ENCODE measurements at places on chromosomes 5 and 9.

- DNase-seq = no peak
Measured at GRCh38 chr5:109905906-109906305, 216.2 kb downstream of the MAN2A1 start.

- DNase-seq = no peak
Measured at GRCh38 chr9:75876999-75877640, 13.4 kb upstream of the PCSK5 start.

GRCh38 chr5:21889581-21889980, 963.6 kb downstream of the CDH12 start:
- no peak for DNase-seq

GRCh38 chr5:523441-524222, 617 bp downstream of the SLC9A3 start:
- no peak for DNase-seq

DNA sequence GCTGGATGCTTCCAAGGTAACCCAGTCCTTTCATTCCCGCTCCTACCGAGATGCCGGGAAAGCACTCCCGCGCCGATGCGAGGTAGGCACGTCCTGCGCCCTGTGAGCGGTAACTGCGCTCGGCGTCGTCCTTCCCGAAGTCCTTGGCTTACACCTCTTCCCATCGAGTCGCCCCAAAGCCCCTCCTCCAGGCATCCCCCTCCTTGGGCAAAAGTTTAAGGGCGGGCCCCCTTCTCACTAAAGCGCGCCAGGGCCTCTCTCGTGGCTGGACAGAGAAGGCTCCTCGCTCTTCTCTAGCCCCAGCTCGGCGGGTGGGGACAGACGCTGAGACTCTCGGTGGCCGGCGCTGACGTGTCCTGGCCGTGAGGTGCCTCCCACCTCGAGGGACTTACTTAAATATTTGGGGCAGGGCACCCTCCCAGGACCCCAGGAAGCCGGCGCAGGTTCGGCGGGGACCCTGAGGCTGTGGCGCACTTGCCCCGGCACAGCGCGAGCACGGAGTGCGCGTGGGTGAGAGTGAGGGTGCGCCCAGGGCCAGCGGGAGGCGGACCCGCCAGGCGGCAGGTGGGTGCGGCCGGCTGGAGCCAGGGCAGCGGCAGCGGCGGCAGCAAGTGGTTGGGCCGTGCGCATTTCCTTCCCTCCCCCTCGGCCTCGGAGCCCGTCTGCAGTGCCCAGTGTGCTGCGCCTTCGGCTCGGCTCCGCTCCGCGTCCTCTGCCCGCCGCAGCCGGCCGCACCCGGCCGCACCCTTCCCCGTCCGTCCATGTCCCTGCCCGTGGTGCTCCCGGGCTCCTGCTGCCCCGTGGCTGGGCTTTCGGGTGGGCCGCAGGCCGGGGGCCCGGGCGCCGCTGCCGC, at the start of gene ENTREP1:
Gene ENTREP1 (plus strand): TSS at position 667 of the 853 bp plus-strand sequence. CDS start 95 bp downstream, at position 762.
- DNase-seq = no peak

GRCh38 chr5:53191548-53192165, 82.1 kb upstream of the MOCS2 start:
- DNase-seq = no peak

- DNase-seq = no peak
Measured at GRCh38 chr5:98940581-98940980, 11.8 kb upstream of the CHD1 start.

- DNase-seq = no peak
Measured at GRCh38 chr5:95779611-95780010, 42.9 kb downstream of the GLRX start.

DNA sequence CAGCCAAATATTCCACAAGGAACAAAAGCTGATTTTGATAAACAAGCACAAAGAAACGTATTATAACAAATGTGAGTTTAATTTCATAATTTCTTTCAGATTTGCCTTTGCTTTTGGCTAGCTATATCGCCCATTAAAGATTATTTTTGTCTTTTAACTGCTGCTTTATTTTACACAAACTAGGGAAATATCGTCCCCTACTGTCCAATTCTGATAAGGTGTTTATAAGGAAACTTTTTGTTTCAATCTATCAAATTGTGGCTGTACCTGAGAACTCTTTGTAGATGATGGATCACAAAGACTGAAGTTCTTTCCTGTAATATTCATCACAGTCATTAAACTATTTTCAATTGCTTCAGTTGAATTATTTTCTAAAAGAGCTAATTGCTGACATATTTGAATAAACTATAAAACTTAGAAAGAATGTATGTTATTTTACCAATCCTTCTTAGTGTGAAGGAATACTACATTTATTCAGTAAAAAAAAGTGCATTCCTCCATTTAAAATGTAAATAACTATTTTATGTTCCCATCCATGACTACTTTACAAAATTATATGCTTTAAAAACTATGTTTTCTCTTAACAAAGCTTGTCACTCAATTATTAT, 431.3 kb upstream of the ITGA1 start:
- DNase-seq = no peak

DNA sequence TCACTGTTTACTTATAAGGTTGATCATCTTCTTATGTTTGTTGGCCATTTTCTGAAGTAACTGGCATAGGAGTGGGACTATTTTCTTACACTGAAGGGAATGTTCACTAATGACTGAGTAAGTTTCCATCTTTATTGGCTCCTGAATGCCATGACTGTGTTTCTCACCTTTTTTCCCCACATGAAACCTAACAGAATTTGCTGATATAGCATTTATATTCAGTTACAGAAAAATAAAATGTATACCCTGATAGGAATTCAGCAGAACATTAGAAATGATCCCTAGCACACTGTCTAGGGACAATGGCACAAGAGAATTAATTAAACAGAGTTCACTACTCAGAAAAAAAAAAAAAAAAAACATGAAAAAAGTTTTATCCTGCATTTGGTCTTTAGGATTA, 1465.1 kb upstream of the C9orf72 start:
- DNase-seq = no peak

DNA sequence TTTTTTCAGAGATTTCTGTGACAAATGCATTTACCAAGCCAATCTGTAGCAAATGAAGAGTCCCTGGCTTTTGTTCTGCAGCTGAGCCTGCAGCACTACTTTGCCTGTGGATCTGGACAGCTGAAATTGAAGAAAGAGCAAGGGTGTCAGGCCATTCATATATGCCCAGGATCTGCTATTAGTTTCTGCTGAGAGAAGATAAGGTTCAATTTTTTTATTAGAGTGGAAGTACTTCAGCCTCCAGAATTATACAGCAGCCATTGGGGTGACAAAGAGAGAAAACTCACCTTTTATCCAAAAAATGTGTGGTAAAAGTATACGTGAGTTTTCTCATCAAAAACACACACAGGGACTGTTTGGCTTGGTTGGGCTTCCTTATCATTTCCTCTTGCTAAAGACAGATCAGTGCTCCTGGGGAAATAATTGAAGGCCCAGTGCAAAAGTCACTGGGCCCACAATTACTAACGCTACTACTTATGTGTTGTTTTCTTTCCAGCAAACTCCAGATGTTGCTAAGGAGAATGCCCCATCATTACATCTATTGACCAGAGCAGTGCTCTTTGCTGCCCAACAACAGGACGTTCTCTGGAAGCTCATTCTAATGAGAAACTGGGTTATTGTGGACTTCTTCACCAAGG, 138.6 kb downstream of the CEMIP2 start:
- DNase-seq = no peak

DNA sequence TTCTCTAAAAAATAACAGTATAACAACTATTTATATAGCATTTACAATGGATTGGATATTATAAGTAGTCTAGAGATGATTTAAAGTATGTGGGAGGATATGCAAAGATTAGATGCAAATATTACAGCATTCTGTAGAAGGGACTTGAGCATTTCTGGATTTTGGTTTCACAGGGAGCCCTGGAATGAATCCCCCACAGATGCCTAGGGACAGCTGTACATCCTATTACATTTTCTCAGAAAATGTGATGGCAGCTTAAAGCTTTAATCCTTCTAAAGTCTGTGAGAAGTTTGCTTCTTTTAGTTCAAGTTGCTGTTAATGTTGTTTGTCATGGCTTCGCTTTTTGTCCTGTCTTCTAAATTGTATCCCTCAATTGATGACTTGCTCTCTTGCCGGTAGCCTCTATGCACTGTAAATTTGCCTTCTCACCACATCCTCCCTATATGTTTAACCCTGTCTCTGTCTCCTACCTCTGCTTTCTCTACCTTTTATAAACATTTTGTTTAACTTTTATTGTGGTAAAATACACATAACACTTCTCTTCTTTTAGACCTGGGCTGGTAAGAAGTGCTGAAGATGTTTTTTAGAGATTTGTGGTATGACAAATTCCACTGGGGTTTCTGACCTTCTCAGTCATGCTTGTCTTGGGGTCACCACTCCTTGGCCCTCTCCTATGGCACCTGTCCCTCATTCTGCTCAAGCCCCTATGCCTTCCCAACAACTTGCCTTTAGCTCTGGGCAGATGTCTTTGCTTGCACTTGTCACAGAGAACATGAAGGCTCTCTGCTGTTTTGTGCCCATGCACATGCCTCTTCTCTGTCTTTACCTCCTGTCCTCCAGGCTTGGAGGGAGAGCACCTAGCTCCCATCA, 37.9 kb downstream of the LNPEP start:
- DNase-seq = no peak

DNA sequence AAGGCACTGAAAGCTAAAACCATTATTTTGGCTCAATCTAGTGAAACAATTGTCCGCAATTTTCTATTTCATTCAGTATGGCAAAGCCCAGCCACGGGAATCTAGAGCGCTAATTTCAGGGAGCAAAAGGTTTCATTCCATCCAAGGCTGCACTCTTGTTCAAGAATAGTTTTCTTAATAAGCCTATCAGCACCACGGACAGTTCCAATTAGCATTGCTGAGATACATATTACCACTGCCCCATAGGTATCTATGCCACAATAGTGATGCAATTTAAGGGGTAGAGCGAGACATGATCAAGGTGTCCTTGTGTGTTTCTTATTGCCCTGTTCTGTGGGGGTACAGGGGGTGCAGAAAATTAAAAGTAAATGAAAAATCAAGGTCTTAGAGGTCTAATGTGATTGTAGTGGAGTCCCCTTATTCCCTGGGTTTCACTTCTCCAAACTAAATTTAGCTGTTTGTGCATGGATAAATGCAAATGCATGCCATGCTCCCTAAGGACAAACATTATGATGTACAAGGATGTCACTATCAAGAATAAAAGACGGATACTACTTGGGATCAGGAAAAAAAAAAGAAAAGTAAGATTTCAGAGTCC, 45.5 kb downstream of the SPOCK1 start:
- no peak for DNase-seq

GRCh38 chr9:124366476-124367220, 48.6 kb downstream of the PSMB7 start:
- DNase-seq = no peak

- no peak for DNase-seq
Measured at GRCh38 chr5:149585910-149586309, 4.6 kb downstream of the ARHGEF37 start.

- DNase-seq = no peak
Measured at GRCh38 chr5:141363952-141364660, at the start of gene PCDHGA5. Gene PCDHGA5 (plus strand): TSS chr5:141364162. CDS start chr5:141364331, 169 bp downstream.

GRCh38 chr5:36885566-36886485, 9.3 kb downstream of the NIPBL start:
- no peak for DNase-seq

DNA sequence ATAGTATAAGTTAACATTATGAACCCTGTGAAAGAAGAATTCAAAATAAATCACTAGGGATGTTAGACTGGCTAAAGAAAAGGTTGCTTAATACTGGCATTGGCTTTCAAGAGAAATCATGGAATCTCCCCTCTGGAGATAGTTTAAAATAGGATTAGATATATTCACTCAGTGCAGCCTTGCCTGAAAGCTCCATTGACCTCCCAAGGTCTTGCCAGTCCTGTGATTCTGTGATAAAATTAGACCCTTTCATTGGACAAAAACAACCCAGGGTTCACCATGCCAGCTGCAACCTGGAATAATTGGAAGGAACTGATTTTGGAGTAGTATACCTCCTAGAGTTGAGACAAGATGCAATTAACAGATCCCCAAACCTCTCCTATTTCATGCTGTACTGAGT, 588.1 kb upstream of the MEF2C start:
- DNase-seq = no peak

- no peak for DNase-seq
Measured at GRCh38 chr9:2424619-2425033, 197.0 kb upstream of the VLDLR start.

- DNase-seq = no peak
Measured at GRCh38 chr9:137150617-137151457, 11.9 kb downstream of the GRIN1 start.

GRCh38 chr9:112648624-112649023, 69.3 kb downstream of the INIP start:
- no peak for DNase-seq

DNA sequence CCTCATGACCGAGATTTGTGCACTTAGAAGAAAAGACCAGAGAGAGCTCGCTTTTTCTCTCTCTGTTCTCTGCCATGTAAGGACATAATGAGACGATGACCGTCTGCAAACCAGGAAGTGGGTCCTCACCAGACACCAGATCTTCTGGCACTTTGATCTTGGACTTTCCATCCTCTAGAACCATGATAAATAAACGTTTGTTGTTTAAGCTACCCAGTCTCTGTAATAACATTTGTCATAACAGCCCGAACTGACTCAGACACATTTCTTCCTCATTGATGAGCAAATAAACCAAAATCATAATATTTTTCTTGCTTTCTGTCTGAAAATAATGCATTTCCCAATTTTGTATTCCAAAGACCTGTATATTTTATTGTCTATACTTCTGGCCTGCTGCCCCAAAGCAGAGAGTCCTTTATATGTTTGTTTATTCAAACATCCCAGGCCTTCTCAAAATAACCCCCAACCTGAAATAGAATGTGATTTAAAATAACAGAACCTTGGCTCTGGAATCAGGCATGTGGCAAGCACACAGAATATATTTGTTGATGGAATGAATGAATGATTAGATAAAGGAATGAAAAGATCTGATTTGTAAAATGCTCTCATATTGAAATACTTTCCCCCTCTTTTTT, 396.5 kb downstream of the ADGRV1 start:
- DNase-seq = no peak

DNA sequence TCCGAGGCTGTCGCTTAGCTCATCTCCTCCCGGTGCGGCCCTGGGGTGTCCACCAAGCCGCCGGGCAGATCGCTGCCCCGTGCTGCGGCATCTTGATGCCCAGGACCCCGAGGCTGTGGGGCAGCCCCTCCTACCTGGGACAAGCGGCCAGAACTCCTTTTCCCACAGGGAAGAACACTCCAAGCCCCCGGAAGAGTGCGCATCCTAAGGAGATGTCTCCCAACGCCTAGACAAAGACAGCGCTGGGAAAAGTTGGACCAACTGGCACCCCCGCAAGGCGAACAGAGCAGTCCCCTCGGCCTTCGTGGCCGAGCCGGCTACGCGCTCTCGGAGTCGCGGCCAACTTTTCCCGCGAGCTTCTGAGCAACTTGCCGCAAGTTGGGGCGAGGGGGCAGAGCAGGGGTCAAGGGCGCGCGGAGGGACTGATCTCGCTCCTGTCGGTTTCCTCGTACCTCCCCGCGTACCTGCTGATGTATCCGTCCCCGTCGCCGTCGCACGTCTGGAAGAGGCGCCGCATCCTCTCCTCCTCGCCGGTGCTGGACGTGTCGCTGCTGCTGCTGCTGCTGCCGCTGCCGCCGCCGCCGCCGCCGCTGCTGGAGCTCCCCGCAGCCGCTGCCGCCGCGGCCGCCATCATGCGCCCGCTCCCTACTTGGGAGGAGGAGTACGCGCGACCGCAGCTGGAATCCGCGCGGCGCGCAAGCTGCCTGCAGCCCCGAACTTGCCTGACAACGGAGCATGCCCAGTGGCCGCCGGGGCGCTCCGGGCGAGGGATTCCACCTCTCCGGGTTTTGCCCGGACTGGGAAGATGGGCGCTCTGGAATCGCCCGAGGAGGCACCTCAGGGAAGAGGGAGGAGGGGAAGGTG, at the start of gene MCC:
Gene MCC (minus strand): TSS at position 673 of the 864 bp plus-strand sequence.
- DNase-seq = peak; percentile 9

Measured in T-helper 22 cell (primary cell).